Ureter (tissue), 1 donor: ENCODE measurements at places on chromosomes 4 and X.

GRCh38 chr4:131644619-131645018 is 1504.5 kb upstream of the PCDH10 start:
- DNase-seq = no peak

DNA sequence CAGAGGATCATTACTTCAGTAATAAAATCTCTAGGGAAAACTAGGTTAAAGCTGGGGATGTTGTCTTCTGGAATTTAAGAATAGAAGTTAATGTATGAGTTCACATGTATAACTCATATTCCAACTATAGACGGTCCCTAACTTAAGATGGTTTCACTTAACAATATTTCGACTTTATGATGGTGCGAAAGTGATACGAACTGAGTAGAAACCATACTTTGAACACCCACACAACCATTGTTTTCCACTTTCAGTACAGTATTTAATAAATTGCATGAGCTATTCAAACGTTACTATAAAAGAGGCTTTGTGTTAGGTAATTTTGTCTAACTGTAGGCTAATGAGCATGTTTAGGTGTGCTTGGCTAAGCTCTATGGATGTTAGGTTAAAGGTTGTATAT is 38.7 kb downstream of the CCSER1 start:
- no peak for DNase-seq

DNA sequence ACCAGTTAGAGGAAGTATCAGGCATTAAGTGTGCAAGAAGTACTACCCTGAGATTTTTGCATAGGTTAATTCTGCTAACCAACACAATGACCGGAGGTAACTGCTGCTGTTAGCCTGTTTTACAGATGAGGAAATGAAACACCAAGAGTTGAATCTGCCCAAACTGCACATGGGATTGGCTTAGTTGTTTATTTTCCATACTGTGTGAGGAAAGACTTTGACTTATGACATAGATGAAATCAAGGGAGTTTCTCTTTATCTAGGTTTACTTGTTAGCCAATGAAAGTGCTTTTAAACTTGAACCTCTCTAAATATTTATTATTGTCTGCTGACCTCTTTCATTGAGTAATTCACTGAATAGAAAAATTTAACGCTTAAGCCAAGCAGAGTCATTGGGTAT is 10.3 kb downstream of the GUCY1B1 start:
- DNase-seq = no peak

GRCh38 chr4:41631523-41631922 is 93.6 kb downstream of the LIMCH1 start:
- no peak for DNase-seq

- DNase-seq = no peak
Measured at GRCh38 chrX:70979136-70979762, 48.4 kb upstream of the SLC7A3 start.

- no peak for DNase-seq
Measured at GRCh38 chr4:184729946-184730345, 4.0 kb downstream of the CENPU start.

DNA sequence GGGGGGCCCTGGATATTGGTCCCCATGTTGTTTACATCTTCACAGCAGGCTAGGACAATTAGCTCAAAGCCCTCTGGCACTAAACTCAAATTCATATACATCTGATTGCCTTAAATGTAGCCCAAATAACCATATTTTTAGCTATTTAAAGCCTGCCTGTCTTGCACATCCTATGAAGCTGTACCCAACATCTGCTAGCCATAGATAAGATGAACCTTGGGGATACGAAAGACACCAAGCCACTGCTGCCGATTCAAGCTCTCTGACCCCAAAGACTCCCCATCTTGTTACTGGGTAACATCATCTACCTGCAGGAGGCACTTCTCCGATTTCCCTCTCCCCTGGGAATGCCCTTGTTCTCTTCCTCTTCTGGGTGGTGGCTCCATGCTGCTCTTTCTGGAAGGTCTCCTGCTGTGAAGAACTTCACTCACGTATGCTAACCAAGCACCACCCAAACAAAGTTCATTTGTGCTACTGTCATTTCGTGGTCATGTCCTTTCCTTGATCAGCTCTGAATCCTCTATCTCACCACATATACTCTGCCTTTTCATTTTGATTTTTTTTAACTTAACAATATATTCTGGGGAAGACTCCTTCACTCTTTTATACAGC is 107.7 kb upstream of the ATXN3L start:
- DNase-seq = no peak

DNA sequence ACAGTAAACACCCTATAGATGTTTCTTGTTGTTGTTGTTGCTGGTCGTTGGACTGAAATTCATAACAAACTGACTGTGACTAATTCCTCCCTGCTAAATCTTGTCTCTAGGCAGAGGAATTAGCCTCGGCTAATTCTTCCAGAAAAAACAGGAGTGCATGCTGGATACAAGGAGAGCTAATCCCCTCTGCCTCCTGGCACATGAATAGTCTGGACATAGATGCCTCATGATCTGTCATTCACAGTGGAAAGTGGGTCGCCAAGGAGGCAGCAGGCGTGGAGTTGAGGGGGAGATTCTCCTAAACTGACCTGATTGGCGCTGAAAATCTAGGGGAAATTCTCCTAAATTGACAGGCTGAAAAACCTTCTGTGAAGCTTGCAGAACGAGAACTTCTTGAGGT is 220.1 kb downstream of the DCTD start:
- DNase-seq = no peak
